ENCODE measurements at places on chromosomes 2 and 18.

DNA sequence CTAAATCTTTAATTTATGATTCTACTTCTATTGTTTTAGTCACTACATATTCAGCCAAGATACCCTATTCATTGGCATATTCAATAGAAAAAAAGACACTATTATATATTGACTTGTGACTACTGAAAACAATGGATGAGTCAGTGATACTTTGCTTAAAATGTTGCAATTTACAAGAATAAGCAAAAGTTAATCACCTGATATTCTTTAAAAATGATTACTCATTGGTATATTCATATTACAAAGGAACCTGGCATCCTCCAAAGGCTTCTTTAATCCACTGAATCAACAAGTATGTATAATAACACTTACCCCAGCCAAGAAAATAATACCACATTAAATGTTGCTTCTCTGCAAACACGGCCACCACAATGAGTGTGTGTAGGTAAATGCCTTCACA lies 87.8 kb downstream of the CALCRL start:
- no peak for DNase-seq

DNA sequence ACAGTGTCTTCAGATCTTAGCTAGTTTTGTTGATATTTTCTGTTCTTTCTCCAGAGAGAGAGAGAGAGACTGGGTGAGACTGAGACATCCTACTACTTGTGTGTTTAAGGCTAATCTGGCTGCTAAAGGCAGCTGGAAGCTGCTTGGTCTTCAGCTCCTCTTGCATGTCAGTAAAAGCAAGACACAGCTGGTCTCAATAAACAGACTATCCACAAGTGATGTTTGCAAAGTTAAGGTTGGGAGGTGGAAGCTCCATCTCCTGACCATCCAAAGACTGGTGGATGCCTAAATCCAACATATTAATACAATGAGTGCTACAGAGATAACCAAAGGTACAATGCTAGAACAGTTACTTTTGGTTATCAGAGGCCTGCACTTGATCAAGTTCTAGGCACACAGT lies 17.8 kb downstream of the ERFE start:
- DNase-seq: no peak

- no peak for DNase-seq
These were observed 179.5 kb downstream of the EN1 start for GRCh38 chr2:118667964-118668363.

GRCh38 chr18:76487782-76488181 lies 7.3 kb downstream of the ZNF516 start:
- DNase-seq: no peak

DNA sequence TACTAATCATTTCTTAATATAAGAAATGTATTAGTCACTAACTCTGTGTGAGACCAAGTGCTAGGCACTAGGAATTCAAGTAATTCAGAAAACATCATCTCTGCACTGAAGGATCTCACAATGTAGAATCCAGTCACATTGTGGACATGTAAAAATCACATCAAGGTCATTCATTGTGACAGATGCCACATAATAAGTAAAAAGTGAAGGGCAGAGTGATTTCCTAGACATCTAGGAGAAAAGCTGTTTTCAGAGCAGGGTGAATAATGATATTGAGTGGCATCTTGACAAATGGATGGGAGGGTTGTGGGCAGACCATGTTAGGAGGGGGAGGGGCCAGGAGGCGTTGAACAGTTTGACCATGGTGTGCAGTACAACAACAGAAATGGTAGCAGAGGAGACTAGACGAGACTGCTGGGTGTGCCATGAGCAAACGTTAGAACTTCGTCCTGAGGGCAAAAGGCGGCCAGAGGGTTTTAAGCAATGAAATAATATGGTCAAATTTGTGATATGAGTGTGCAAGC lies 93.8 kb downstream of the DTNA start:
- DNase-seq: no peak

GRCh38 chr2:54924121-54924520 lies 126.1 kb downstream of the RTN4 start:
- DNase-seq: no peak

Data from stimulated activated naive B cell treated with anti-CD40 and anti-IgM and Interleukin-4, amounts not matched to agents 10 μg/mL and 1 μg/mL and 100 μg/mL, for 72 hours (primary cell).